Natural killer cell (primary cell): ENCODE measurements at places on chromosomes 6 and 20. TPM values are rescaled to one million over a fixed set of nuclear protein-coding genes. Genes with fewer than 3 reads are reported as not detected.

PRDM13 gene
- total RNA-seq = not detected

DNA sequence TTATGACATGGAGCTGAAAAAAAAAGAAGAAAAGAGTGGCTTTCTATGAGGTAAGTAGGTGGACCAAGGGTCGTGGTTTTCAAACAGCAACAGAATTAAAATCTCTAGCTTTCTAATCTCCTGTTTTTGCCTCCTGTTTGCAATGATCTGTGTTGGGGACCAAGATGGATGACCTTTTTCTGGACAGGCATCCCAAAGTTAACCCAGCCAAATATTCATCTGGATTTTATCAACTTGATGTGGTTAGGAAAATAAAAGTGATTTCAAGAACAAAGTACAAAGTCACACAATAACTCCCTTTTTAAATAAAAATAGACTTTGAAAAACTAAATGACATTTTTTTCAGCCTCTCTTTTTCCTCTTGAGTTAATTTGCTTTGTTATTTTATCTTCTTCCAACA is 282.1 kb upstream of the PRDM1 start:
- no peak for DNase-seq

DNA sequence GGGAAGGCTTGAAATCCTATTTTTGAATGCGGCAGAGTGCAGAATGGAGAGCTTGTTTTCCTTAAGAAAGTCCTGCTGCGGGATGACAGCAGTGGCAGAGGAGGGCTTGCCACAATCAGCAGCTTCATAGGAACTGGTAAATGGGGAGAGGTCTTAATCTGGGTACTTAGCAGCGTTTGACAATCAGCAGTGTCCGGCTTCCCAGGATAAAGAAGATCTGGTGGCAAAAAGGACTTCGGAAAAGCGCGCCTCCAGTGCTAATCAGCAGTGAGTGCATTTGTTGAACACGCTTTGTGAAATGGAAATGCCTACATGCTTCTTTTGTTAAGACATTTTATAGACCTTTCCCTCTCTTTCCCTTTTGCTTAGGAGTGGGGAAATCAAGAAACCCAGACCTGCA is 735.7 kb downstream of the QKI start:
- DNase-seq = no peak

GRCh38 chr20:20076297-20077065 is 24.1 kb downstream of the CFAP61 start:
- no peak for DNase-seq

GRCh38 chr6:119119989-119120388 is 41.5 kb upstream of the FAM184A start:
- no peak for DNase-seq
